Chondrocyte (in vitro differentiated cells): ENCODE measurements at places on chromosomes 1 and 21. TPM values are rescaled to one million over a fixed set of nuclear protein-coding genes. Genes with fewer than 3 reads are reported as not detected.

Gene SYDE2
- total RNA-seq, result 13.1 to 17.8 TPM (median 13.4 TPM) in 3 replicates

Gene GPR25
- not detected in 3 replicates for total RNA-seq

Gene C1orf94
- total RNA-seq, result not detected in 3 replicates

Gene RIPK4
- 6.1 to 11.3 TPM (median 11.1 TPM) in 3 replicates for total RNA-seq
